ENCODE measurements at places on chromosomes 16 and 17.

DNA sequence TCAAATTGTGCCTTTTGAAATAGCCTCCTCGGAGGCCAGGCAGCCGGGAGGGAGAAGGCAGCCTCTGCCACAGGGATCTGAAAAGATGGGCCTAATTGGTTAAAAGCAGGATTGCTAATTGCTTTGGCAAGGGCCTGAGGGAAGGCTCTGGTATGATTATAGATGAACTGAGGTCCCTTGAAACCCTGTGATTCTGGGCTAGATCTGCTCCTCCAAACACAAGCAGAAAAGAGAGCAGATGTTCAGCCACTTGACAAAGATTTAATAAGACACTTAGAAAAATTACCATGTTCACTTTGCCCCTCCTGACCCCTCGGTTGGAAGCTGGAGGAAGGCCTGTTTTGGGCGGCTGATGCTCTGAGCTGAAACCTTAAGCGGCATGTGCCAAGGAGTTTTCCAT, 209.5 kb upstream of the MPHOSPH6 start:
- DNase-seq: no peak

DNA sequence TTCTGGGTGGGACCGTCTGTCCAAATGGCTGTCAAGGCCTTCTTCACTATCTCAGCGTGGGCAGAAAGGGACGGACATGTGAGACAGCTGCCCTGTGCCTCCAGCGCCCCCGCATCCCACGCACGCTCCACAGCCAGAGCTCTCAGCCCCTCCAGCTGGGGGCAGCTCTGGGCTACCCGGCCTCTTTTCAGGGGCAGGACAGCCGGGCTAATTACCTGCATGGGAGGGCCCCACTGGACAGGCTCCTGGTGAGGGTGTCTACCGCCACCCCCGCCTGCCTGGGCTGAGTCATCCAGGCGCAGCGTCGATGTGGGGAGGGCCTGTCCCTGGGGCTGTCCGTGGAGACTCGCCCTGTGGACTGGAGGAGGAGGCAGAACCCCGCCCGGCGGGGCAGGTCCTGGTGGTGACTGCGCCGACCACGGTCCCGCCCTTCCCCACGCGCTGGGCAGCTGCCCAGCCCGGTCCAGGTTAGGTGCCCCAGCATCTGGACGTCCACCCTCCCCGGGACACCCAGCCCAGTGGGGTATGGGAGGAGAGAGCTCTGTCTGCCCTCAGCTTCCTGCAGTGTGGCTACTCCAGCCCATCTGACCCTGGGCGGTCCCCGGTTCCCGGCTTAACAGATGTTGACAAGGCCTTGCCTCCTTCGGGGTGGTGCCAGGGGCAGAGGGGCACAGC, 5.9 kb upstream of the METRNL start:
- no peak for DNase-seq

DNA sequence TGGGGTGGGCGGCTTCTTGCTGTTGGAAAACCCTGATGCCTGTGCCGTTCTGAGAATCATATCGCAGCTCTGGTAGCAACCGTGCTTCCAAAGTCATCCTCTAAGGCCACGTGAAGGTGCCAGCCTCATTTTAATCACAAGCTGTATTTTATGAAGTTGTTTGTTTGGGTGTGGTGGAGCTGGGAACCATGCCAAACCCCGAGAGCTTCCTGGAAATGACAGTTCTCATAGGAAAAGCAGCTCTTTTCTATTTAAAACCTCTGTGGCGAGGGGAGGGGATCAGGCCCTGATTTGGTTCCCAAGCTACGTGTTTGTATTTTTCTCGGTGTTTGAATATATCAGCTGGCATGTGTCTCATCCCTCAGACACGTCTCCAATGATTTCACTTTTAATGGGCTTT, 21.7 kb downstream of the KNOP1 start:
- peak; percentile 91 for DNase-seq

GRCh38 chr17:17552351-17553216, 38.9 kb downstream of the PEMT start:
- DNase-seq: no peak
